ENCODE measurements at places on chromosomes 11 and 22.

GRCh38 chr11:65114538-65115171 is 2.8 kb downstream of the ZNHIT2 start:
- no peak for DNase-seq

DNA sequence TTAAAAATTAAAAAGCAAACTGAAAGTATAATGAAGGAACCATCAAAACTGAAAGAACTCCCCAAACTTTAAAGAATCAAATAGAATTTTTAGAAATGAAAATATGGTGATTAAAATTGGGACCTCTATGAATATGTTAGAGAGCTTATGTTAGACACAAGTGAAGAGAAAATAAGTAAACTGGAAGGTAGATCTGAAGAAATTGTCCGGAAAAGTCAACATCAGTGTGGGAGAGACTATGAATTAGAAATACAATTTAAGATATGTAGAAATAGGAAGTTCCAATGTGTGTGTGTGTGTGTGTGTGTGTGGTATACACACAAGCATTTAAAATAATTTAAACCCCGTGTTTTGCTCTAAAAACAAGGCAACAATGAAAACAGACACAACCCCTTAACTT is 4.9 kb upstream of the OR8B4 start:
- no peak for DNase-seq

GRCh38 chr22:24390576-24390975 is 36.8 kb upstream of the ADORA2A start:
- no peak for DNase-seq

GRCh38 chr11:69437876-69438205 is 43.6 kb upstream of the LINC01488 start:
- DNase-seq: no peak

DNA sequence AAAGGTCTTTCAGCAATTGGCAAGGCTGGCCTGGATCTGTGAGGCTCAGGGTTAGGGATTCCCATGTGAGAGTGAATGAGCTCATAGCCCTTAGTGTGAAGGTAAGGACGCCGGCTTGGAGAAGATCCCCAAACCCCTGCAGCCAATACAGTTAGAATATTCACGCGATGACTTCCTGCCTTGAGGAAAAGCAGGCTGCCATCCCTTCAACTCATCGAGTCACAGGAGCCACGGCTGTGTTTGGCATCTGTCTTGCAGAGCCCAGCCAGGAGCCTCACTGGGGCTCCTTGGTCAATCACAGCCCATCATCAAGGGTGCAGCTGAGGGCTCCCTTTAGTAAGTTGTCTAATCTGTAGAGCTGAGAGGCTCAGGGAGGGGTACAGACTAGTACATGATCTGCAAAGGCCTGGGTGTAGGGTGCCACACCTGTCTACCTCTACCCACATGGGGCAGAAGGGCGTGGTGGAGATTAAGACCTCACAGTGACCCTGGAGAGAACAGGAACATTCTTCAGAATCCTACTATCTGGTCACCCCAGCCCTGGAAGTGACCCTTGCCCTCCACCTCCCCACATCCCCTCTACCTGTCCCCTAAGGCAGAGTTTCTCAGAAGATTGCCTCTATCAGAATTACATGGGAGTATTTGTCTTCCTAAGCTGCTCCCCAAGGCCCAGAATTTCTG is 18.5 kb downstream of the IL10RA start:
- DNase-seq: no peak

DNA sequence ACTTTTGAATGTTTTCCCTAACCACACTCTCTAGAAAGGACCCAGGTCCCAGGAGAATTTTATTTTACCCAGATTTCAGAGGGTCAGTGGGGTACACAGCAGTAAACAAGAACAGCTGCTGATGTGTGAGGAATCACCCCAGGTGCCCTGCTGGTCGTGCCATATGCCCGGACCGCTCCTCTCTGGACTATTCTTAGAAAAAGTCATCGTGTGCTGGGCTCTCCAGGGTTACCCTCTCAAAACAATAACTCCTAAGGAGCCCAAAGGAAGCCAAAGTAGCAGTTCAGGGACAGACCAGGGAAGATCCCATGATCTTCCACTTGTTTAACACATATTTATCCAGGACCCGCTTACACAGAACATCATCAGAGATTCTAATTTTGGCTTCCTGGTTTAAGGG is 29.7 kb downstream of the LRP4 start:
- DNase-seq: no peak

GRCh38 chr22:43886231-43886630 is 5.6 kb downstream of the PNPLA5 start:
- DNase-seq: no peak

GRCh38 chr22:20922141-20922751 is 5.0 kb downstream of the CRKL start:
- no peak for DNase-seq

DNA sequence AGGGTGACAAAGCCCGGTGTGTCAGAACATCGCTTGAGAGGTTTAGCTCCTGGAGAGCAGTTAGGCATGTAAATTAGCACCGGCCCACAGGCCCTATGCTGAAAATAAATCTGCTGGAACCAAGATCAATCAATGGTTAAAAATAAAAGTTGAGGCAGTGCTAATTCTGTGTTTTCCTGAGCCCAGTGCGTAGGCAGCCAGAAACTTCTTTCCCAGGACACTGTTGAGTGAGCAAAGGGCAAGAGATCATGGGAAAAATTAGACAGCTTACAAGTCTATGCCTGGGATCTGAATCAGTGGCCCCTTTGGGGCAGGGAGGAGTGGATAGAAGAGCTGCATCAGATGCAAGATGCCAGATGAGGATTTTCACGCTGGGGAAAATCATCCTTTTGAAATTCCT is 539.2 kb downstream of the BUD13 start:
- no peak for DNase-seq

DNA sequence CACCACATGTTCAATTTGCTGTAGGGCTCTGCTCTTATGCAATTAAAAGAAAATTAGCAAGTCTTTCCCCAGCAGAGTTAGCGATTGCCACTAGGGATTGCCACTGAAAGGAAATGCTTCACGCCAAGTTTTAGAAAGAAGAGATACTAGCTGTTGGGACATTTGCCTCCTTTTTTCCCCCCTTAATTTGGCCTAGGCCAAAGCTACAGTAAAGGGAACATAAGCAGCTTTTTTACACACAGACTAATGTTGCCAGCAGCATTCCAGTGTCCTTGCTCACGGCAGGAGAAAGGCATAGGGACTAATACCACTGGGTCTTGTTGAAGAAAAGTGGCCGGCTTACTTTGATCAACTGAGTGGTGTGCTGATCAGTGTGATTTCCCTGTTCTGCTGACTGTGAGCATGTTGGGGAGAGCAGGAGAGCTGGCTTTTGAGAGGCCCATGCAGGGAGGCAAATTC is 71.2 kb downstream of the PHF21A start:
- DNase-seq: no peak

DNA sequence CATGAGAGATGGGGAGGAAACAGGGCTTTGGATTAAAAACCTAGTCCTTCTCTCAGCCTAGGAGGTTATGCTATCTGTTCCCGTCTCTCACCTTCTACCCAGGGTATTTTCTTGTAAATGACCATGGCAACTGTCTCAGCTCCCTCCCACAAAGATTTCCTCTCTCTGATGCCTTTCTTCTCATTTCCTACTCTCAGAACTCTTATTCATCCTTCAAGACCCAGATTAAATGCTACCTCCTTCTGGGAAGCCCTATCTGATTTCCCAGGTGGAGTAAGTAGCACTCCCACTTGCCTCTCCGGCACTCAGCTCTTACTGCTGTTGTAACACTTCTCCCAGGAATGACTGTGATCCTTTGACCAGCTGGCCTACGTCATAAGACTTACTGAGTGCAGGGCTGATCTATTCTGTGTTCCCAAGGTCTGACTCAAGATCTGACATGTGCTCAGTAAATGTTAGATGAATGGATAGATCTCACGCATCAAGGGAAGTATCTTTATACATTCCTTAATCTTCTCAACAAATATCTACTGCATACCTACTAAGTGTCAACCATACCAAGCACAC is 175.0 kb downstream of the TENM4 start:
- no peak for DNase-seq

DNA sequence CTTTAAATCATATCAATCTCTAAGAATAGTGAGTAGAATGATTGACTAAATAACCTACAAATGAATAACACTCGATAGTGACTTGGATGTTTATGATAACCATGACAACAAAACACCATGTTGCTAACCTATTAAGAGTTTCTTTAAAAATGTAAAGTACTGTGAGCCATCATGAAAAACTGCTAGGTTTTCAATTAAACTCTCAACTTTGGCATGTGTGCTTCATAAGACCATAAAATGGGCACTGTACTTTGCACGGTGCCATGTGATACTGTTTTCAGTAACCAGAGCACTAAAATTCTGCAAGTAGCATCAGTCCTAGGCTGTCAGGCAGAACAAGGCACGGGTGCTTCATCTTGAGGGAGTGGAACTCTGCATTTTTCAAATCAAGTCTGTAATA is 96.2 kb upstream of the TRIM77 start:
- no peak for DNase-seq

DNA sequence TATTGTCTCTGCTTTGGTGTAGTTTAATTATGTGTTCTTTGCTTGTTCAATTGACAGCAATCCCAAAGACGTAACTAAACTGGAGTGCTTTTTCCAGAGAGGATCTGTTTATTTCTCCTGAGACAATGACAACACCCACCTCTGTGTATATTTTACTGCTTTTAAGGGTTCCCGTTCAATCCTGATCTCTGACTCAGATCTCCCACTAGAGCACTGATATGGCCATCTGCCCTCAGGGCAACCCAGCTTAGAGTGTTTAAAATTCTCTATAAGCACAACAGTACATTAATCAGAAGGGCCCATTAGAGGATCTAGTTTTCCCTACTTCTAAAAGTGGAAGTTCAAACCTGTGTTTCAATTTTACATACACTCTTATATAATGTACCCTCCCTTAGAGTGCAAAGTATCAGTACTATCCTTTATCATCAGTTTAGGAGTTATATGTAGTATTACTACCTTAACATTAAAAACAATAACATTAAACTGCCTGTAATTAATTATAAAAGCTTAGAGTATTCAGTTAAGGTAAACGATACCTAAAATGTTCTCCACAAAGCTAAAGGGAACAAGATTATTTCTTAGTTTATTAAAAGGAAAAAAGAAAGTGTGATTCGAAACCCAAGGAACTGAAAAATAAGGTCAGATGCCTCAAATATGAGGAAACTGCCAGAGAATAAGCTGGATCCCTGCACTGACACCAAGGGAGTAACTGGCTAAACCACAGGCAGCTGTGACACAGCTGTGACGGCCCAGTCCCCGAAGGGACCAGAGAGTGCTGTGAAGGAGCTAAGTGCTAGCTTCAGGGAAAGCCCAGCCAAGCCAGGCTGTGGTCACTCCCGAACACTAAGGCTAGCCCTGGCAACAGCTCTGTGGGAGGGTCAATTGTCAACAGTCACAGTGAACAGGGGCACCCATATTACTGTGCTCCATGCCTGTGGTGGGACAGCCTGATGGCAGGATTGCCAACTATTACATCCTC is 15.2 kb downstream of the UFD1 start:
- no peak for DNase-seq

- DNase-seq: no peak
Observed at GRCh38 chr11:107493117-107493516, 35.5 kb upstream of the CWF19L2 start.

DNA sequence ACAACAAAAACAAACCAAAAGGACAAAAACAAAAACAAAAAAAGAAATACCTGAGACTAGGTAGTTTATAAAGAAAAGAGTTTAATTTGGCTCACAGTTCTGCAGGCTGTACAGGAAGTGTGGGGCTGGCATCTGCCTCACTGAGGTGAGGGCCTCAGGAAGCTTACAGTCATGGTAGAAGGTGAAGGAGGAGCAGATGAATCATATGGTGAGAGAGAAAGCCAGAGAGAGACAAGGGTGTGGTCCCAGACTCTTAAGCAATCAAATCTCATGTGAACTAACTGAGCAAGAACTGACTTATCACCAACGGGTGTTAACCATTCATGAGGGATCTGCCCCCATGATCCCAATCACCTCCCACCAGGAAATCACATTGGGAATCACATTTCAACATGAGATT is 58.8 kb upstream of the ZBED5 start:
- no peak for DNase-seq

DNA sequence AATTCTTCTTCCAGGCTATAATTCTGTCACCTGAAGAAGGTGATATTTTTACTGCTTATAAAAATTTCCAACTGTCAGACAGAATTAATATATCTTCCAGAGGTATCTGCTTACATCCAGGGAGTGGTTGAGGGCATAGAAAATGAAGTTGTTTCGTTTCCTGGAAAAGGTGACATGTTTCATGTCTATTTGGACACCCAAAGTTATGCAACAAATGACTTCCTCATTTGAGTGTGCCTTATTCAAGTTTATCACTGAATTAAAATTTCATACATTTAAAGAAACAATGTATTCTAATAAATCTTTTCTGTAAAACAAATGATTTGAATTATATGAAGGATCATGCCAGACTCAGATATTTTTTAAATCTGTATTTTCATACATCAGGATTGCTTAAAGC is 8.5 kb upstream of the GRAMD1B start:
- no peak for DNase-seq

- peak; percentile 56 for DNase-seq
Observed at GRCh38 chr22:43110444-43110926, at the start of gene BIK. TSS of gene BIK (plus strand) at chr22:43110750. CDS start at chr22:43124023, 13,273 bp downstream.

- no peak for DNase-seq
Observed at GRCh38 chr11:64590763-64591221, at the start of gene SLC22A12. TSS of gene SLC22A12 (plus strand) at chr11:64591220. CDS start at chr11:64591557, 337 bp downstream.

DNA sequence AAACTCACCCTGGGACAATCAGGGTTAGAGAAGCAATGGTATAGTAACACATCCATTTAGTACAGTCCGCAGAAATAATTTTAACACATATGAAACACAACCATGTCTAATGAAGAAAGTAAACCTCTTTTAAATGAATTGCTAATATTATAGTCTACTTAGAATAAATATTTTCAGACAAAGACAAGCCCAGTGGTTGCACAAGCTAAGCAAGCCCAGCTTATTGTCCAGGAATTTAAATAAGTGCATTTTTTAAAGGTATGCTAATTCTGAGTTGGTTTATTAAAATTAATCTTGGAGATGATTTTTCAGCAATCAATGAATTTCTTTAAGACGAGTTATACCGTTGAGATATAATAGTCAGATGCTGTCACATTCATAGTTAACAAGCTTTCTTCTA is 118.8 kb upstream of the BLID start:
- DNase-seq: no peak

GRCh38 chr11:65906602-65907001 is 6.4 kb upstream of the FOSL1 start:
- no peak for DNase-seq

- no peak for DNase-seq
Observed at GRCh38 chr11:6602096-6602940, 1.1 kb downstream of the RRP8 start.

DNA sequence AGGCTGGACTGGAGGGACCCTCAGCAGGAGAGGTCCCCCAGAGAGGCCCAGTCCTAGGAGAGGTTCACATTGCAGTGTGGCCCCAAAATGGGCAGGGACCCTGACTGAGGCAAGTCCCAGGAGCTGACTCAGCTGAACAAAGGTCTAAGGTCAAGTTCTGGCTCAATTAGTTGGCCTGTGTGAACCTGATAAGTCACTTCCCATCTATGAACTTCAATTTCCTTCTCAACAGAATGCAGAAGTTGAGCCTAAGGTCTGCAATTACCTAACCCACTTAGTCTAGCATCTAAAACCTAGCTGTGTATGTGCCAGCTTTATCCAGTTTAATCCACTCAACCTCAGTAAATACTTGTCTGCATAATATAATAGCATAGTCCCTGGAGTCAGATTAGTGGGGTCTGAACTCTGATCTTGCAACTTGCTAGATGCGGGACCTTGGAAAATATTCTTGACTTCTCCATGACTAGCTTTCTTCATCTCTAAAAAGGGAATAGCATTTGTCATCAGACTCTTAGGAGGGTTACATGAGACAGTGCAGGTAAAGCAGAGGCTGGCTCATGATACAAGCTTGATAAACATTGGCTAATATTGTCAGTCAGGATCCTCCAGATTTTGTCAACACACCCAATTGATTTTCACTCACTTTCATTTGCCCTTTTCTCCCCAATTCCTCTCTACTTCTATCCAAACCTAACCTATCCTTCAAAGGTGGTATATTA is 465.5 kb downstream of the INSC start:
- no peak for DNase-seq
